Activated CD8-positive, alpha-beta memory T cell treated with anti-CD3 and anti-CD28 coated beads for 4 hours (primary cell): ENCODE measurements at places on chromosomes 3 and 15.

DNA sequence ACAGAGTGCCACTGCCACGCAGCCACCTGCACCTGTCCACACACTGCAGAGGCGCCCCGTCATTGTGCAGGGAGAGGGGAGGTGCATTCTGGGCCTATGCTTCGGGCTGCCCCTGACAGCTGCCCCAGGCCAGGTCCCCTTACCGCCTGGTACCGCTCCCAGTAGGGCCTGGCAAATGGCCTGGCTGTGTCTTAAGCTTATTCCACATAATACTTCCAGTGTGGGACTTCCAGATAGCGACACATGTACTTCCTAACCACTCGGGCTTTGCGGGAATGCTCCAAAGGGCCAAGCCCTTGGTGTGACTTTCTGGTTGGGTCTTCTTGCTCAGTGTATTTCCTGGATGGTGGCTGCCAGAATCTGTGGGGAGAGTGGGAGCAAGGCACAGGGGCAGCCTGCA, 254.3 kb upstream of the CHRNA7 start:
- DNase-seq: no peak

DNA sequence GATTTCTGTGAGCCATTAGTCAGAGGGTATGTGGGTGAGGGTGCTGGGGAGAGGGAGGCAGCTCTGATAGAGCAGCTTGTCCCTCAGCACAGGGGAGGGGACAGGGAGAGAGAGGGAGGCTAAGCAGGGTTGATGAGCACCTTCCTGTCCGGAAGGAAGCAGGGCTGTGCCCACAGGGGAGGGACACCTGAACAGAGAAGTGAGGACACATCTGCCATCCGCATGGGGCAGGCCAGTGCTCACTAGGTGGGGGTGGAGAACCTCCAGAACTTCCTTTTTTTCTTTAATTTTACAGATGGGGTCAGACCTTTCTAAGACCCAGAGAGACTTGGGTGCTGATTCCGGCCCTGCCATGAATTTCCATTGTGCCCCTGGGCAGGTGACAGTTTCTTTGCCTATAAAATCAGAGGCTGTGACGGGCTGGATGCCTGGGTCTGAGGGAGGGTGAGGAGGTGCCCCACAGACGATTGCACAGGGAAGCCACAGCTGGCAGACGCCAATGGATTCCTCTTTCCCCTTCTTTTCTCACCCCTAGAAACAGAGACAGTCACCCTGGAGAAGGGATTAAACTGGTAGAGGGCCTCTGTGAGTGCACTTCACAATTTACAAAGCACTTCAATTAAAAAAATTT, 4.1 kb upstream of the TGM5 start:
- no peak for DNase-seq

GRCh38 chr3:122795674-122796195, 866 bp downstream of the SLC49A4 start:
- no peak for DNase-seq

DNA sequence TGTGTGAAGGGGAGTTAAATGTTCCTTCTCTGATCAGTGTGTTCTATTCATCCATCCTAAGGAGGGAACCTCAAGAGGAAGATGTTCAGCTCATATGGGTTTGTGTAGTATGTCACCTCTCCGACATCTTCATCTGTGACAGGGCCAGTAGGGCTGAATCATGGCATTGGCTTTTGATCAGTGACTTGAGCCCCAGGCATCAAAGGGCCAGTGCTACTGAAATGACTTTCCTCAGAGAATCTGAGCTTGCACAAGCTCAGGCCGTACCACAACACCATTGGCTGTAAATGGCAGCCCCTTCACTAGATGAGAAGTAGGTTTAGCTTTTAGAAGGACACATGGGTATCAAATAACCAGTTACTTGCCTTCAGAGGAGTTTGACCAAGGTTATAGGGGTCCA, 183.2 kb upstream of the NR2E3 start:
- no peak for DNase-seq

- no peak for DNase-seq
Measured at GRCh38 chr3:38493031-38493430, 3.1 kb upstream of the EXOG start.

- DNase-seq: no peak
Measured at GRCh38 chr15:51132384-51133139, 37.9 kb upstream of the TNFAIP8L3 start.

- no peak for DNase-seq
Measured at GRCh38 chr3:171356251-171356650, 104.0 kb downstream of the TNIK start.

DNA sequence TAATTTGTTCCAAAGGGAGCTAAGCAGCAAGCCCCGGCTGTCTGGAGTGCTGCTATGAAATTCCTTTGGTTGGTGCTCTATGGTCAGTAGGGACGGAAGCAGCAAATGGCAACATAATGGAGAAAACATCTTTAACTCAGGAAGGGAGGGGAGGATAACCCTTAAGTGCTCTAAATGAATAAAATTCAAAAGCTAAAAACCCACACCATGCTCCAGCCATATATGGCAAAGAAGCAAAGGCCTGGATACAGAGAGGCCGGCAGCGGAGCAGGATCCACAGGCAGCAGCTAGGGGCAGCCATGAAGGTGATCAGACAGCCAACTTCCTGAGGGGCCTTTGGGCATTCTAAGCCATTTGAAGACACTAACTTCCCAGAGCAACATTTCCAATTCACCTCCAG, 38.9 kb downstream of the IL17RD start:
- DNase-seq: no peak

DNA sequence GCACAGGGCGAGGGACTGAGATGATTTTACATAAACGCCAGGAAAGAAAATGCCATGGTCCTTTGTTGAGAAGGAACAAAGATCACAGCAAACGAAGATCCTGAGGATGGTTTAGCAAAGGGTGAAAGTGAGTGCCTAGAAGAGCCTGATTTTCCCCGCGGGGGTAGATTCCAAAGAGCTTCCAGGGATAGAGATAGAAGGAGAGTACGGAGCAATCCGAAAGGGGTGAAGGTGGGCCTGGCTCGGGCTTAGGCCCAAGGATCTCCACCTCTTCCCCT, 977 bp downstream of the CDC25A start:
- DNase-seq: no peak

DNA sequence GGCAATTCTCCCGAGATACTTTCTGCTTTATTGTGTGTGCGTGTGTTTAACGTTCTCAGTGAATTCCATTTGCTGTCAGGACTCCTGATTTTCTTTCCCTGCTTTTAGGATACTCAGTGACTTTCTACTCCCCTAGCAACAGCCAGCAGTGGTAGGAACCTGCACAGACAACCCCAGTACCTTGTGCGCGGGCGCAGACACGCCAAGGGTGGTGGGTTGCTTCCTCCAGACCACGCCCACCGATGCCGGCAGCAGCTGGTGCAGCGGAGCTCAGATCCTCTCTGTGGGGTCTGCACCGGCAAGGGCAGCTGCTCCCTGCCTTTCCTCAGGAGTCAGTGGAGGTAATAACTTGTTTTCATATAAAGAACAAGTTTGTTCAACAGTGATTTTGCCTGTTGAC, 225.1 kb upstream of the NDN start:
- DNase-seq: no peak

DNA sequence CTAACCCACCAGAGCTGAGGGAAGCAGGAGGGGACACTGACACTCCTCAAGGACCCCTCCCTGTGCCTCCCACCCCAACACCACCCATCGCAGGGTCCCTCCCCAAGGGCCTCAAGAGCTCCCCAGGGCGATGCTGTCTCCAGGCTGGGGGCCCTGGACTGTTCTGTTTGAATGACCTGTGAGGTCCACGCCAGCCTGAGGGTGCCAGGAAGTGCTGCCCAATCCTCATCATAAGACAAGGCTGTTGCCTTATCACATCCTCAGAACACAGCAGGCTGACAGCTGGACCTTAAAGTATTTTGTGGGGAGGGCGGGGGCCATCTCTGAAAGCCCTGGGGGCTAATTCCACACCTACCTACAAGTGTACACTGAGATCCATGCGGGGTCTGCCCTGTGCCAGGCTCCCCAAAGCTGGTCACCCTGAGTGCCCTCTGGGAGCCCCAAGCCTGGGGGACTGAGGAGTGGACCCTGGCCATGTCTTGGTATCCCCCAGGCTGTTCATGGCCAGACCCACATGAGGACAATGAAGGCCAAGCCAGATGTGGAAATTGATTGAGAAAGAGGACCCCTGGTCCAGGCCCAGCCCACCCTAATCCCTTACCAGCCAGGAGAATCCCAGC, 23.8 kb upstream of the GOLGA6C start:
- DNase-seq: no peak

GRCh38 chr15:100898152-100898490, 18.5 kb downstream of the ALDH1A3 start:
- no peak for DNase-seq

GRCh38 chr15:48244921-48245320, 38.8 kb downstream of the SLC12A1 start:
- no peak for DNase-seq

DNA sequence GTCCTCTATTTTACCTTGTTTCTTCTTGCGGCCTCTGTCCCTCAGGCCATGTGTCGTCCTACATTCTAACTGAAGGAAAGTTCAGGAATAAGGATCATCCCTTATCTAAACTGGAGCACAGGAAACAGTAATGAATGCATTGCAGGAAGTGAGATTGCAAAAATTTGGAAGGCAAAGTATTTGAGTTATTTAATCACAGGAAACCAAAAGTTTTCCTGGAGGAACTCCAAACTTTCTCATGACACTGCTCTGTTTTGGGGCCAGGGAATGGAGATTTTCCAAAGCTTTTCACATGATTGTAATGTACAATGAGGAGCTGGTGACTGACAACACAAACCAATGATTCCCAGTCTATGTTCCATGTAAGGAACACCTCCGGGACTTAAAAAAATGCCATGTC, 57.8 kb upstream of the PLSCR4 start:
- no peak for DNase-seq

DNA sequence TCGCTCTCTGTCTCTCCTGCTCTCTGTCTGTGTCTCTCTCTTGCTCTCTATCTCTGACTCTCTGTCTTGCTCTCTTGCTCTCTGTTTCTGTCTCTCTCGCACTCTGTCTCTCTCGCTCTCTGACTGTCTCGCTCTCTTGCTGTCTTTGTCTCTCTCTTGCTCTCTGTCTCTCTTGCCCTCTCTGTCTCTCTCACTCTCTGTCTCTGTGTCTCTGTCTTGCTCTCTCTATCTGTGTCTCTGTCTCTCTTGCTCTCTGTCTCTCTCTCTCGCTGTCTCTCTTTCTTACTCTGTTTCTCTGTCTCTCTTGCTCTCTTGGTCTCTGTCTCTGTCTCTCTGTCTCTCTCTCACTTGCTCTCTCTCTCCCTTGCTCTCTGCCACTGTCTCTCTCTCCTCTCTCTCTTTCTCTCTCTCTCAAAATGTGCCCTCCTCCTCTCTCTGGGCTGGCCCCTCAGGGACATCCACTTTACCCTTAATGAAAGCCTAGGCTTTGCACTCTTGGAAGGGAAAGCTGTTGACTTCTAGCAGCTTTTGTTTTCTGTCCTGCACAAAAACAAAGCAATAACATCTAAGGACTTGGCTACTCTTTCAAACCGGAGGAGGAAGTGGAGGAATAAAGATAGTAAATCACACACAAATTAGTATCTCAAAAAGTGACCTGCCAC, 73.9 kb upstream of the NR2E3 start:
- no peak for DNase-seq

DNA sequence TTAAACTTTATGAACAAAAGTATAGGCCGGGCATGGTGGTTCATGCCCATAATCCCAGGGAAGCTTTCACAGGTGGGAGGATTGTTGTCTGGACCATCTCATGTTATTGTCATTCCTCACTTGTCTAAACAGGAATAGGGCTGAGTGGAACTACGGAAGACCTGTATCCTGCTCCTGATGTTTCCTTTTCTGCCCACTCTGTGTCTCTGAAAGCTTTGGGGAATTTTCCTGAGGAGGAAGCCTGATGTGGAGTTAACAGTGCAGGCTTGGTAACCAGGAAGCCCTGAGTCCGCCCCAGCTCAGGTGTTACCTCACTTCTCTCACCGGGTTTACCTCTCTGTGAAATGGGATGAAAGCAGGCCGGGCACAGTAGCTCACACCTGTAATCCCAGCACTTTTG, 2.0 kb upstream of the SS18L2 start:
- no peak for DNase-seq

DNA sequence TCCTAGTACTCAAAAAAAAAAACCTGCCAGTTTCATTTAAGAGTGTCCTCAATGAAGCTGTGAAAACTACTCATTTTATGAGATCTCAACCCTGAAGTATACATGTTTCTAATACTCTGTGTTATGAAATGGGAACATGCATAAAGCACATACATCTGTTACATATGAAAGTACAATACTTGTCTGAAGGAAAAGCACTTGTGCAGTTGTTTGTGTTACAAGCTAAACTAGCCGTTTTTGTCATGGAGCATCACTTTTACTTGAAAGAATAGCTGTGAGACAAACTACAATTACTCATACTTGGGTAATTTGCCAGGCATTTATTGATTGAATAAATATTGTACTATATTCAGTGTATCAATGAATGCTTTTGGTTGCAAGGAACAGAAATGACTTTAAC, 72.7 kb downstream of the TIPARP start:
- no peak for DNase-seq

DNA sequence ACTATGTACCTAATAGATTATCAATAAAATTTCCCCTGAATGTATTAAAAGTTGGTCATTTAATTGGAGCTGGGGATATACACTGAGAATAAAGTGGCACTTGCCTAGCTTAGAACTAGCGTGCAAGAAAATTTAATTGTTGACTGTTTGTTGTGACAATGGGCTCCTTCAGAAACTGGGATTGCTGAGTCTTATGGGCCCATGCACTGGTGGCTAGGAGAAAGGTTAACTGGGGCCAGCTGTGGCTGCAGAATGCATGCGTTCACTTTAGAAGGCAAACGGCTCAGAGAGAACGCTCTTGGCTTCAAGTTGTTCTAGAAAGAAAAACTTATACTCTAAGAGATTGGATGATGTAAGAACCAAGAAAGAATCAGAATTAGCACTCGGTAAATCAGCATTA, 18.7 kb upstream of the LPP start:
- no peak for DNase-seq

DNA sequence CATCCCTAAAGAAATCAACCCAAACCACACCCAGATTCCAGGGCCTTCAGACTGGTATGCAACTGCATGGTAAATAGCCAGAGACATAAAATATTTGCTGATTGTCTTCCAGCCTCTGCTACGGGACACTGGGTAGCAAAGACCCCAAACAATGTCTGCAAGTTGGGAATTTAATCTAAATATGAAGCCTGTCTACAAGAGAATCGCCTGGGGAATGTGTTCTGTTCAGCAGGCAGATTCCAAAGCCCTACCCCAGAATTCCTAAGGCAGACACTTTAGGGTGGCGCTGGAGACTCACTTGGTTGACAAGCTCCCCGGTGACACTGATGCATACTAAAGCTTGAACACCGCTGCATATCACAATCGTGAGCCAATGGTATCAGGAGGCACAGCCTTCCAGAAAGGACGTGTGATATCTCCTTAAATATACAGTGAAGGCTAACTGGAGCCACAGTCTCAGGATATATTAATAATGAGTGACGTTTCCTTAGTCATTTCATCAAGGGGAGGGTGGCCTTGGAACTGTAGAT, 684.1 kb downstream of the NTRK3 start:
- DNase-seq: no peak

DNA sequence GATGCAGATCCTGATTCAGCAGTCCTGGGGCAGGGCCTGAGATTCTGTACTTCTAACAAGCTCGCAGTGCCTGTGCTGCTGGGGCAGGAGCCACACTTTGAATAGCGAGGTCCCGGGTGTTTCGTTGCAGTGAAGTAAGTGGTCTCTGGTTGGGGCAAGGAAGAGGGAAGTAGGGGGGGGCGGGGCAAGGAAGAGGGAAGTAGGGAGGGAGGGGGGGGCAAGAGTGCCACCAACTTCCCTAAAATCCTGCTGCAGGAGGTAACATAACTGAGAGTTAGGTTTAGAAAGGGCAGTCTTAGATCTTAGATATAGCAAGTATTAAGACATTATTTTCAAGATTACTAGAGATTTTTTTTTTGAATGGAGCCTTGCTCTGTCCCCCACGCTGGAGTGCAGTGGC, 35.5 kb downstream of the CRTAP start:
- DNase-seq: no peak
